Epithelial cell of prostate (primary cell): ENCODE measurements at places on chromosomes 11 and 22.

GRCh38 chr11:46100670-46101069 is 20.6 kb downstream of the PHF21A start:
- DNase-seq: no peak

- DNase-seq: no peak
Measured at GRCh38 chr11:121385688-121386087, 66.4 kb upstream of the SORL1 start.

DNA sequence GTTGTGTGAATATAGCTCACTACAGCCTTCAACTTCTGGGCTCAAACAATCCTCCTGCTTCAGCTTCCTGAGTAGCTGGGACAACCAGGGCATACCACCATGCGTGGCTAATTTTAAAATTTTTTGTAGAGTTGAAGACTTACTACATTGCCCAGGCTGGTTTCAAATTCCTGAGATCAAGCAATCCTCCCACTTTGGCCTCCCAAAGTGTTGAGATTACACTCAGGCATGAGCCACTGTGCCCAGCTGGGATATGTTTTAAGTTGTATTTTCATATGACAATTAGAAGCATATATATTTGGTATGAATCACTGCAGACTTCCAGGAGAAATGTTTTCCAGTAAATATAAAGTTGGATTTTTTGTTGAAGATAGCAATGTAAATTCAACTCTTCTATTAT is 15.4 kb downstream of the DDX10 start:
- no peak for DNase-seq

DNA sequence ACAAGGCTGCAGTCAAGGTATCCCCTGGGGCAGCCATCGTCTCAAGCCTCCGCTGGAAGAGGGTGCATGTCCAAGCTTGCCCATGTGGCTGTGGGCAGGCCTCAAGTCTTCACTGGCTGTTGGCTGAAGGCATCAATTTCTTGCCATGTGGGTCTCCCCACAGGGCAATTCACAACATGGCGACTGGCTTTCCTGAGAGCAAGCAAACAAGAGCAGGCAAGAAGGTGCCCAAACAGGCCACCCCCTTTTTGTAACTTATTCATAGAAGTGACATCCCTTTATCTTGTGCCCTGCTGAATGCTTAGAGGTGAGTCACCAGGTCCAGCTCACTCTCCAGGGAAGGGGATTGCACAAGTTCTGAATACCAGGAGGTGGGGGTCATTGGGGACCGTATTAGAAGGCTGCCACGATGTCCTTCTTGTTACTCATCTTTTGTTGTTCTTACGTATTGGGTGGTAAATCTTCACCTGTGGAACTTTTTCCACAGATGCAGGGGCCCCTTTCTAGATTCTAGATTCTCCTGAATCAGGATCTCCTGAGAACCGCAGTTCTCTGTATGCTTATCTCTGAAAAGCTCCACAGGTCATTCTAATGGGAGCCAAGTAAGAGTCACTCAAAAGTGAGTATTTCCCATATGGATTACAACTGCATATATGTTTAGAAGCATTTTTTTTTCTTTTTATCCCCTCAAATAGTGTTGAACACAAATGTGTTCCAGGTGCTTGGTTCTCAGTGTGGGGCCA is 44.2 kb upstream of the MICAL2 start:
- peak; percentile 93 for DNase-seq

GRCh38 chr11:87290304-87290922 is 252.7 kb downstream of the TMEM135 start:
- DNase-seq: no peak

DNA sequence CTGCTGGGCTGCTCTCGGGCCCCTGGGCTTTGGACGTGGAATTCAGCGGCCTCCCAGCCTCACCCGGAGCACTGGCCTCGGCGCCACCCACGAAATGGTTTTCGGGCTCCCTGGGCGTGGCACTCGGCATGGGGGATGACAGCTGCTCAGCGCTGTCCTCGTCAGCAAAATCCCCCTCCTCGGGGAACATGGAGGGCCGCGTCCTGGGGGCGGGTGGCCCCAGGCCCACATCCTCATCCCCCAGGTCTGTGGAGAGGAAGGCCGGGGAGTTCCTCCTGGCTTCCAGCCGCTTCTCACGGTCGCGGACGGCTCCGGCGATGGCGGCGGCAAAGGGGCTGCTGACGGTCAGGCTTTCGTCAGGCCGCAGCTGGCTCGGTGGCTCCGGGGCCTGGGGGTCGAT is 88.4 kb downstream of the CTTN start:
- DNase-seq: no peak

DNA sequence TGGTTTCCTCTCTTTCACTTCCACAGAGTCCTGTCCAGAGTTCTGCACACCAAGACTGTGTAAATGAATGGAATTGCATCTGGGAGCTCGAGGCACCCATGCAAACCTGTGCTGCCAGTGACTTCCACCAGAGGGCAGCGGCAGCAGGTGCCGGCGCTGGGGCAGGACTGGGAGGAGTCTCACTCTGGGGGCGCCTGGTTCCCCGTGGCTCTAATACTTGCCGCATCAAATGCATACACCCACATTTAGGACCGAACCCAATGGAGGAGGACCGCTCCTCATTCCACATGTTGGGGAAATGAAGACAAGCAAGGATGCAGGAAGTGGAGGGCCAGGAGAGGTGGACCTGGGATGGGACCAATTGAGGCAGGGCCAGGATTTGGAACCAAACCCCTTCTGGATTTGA is 1.1 kb upstream of the CD6 start:
- DNase-seq: no peak

DNA sequence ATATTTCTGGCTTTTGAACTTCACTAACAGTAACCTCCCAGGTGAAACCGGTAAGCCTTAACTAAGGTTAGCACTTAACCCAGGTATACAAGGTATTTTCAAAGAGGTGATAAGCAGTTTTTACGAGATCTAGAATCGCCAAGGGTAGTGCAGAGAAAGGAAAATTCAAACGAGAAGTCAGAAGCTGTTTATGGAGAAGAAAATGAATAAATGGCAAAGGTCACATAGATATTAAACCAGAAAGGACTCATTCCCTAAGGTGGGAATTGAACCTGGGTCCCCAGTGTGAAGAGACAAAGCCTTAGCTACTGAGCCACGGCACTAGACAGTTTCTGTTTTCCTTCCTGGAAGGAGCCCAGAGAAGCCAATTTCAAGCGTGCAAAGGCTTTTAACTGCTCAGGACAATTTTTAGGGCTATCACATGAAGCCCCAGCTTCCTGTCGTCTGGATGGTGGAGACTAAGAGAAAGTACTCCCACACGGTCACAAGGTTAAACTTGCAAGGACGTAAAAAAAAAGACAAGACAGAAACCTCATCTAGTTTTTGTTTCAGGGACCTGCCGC is 5.7 kb upstream of the C1QTNF6 start:
- DNase-seq: no peak

- no peak for DNase-seq
Measured at GRCh38 chr11:65863889-65864705, 3.9 kb downstream of the MUS81 start.

- DNase-seq: no peak
Measured at GRCh38 chr22:38513063-38513462, 7.0 kb upstream of the DDX17 start.

DNA sequence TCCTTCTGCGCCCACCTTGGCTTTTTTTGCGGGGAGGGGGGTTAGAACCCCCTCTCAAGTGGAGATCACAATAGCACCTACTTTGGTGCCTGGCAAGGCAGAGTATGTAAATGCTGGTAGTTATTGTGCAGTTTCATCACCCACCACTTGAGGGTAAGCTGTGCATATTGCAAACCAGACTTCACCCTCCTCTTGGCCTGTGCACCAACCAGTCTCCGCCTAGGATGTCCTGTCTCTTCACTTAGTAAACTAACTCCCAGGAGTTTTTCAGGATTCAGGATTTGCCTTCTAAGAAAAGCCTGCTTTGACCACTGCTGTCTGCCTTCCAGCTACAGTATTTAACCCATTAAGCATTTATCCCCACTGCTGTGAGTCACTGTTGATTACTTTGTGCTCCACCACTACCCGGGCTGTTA is 2.0 kb upstream of the UBXN1 start:
- DNase-seq: no peak

DNA sequence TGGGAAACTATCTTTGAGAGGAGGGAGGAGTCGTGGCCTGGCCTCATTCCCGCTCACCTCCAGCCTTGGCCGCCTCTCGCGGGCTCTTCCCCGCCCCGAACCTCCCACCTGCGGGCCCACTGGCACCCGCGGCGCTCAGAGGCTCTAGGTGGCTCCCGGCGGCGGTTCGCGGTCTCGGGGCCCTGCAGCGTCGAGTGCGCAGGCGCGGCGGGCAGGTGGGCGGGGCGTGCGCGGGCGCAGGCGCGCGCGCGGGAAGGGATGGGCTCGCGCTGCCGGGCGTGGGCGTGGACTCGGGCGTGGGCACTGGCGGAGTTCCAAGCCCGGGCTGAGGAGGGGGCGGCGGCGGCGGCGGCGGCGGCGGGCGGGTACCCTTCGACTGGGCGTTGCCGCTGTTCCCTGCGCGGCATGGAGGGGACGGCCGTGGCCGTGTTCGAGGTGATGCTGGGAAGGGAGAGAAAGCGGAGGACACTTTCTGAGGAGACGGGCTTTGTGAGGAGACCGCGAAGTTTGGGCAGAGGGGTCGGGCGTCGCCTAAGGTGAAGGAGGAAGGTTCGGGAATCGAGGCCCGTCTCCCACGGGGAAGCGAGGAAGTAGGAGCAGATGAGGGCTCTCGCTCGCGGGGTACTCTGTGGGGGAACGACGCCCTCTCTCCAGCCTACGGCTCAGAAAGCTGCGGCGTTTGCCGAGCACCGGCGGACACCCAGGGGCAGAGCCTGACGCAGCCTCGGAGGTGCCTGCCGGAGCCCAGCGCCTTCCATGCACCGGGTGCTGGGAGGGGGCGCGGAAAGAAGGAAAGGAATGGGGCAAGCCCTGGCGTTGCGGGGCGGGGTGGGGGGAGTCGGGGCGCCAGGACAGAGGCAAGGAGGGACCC is 15.7 kb upstream of the SPTBN2 start:
- no peak for DNase-seq

DNA sequence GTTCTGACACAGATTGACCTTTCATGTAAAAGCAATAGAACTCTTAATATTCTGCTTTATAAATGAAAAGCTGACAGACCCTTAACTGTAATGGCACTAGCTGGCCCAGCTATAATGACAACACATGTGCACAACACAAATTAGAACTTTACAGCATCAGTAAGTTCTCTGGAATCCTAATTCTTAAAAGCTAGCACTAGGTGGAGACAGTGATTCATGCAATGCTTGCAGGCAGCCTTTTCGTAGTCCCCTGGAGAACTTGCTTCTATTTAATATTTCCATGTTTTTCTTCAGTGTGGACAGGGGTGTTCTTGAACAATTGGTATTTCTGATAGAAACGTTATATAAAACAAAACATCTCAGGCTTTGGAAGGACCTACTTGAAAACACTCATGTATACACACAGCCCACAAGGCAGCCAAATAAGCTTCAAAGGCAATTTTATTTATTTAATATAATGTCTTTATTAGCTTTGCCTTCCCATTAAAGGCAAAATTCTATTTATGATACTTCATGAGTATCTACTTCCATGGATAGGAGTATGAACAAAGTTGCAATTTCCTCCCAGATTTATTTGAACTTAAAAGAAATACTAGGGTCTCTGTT is 374.3 kb upstream of the MPPED2 start:
- DNase-seq: peak; percentile 3

GRCh38 chr11:28490773-28491382 is 382.7 kb downstream of the METTL15 start:
- no peak for DNase-seq

- DNase-seq: no peak
Measured at GRCh38 chr11:131616481-131617140, 246.2 kb downstream of the NTM start.

- no peak for DNase-seq
Measured at GRCh38 chr22:30033137-30033536, 47.1 kb upstream of the HORMAD2 start.

GRCh38 chr22:46068593-46069491 is 81.5 kb upstream of the PPARA start:
- no peak for DNase-seq

GRCh38 chr11:121070951-121071845 is 29.8 kb upstream of the TECTA start:
- no peak for DNase-seq

DNA sequence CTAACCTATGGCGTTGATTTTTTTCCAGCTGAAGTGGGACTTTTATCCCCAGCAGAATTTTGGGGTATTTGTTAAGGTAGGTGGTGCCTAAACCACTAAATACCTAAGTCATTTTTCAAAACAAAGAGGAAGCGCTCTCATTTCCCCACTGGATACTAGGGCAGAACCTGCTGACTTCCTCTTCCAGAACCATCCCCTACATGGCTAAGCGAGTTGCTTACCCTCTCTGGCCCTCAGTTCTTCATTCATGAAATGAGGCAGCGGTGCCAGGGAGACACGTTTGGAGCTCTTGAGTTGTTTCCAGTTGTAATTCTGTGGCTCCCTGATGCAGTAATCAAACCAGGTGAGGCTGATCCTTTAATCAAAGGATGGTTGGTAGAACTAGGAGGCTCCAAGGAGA is 10.0 kb upstream of the MTMR3 start:
- no peak for DNase-seq

DNA sequence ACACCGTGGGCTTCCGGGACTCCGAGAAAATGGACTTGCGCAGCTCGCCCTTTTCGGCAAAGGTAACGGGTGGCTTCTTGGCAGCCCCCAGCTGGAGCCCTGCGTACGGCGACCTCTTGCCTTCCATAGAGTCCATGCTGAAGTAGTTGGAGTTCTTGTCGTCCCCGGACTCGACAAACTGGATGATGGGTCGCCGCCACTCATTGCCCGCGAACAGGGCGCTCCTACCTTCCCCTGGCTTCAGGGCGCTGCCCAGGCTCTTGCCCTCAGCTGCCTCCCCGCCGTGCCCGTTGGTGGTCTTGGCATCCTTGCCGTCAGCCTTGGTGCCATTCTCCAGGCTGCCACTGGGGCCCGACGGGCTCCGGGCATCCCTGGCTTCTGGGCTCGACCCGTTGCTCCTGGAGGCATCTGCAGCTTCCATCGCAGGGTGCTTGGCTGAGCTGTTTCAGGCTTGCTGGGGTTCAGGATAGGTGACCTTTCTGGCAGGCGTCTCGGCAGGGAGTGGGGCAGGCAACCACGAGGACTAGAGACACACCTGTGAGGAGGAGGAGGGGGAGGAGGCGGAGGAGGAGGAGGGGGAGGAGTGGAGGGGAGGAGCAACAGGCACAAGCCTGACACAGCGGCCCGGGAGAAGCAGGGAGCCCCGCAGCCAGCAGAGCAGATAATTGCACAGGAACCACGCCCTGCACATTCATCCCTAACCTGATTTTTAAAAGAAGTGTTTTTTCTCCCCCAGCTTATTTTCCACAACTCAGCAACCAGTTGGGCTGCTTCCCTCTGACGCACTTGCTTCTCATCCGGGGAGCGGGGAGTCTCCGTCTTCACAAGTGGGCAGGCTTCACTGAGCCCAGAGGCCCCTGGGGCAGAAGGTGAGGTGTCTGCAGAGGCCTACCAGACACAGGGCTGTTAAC is at the start of gene TRIM29:
TRIM29 (minus strand) TSS at position 503 of the 911 bp plus-strand sequence; CDS start at position 421, 82 bp downstream.
- peak; percentile 90 for DNase-seq

- DNase-seq: no peak
Measured at GRCh38 chr11:85154294-85154693, 472.9 kb downstream of the DLG2 start.

- DNase-seq: no peak
Measured at GRCh38 chr11:76601272-76601671, 69.3 kb downstream of the LRRC32 start.
